Activated CD4-positive, alpha-beta memory T cell treated with anti-CD3 and anti-CD28 coated beads, Interleukin-2, amount 10 ng/mL, durations not matched to agents 7 days and 5 days (primary cell): ENCODE measurements at places on chromosomes 2 and 18. TPM values are rescaled to one million over a fixed set of nuclear protein-coding genes. Genes with fewer than 3 reads are reported as not detected.
A peak's percentile ranks its signal among the peaks of the same experiment; 100 is the strongest.

Gene LRATD1
- total RNA-seq: not detected

Gene SLC8A1
- total RNA-seq: 0.25 TPM

Gene CPO
- not detected for total RNA-seq

Gene SLC14A1
- 1.5 TPM for total RNA-seq

Gene MC4R
- total RNA-seq: not detected

Gene RBM44
- 0.93 TPM for total RNA-seq

Gene ARHGAP25
- 128 TPM for total RNA-seq

Gene PDE6D
- total RNA-seq: 36.7 TPM

Gene MTIF2
- 25.6 TPM for total RNA-seq

Gene ANKRD30B
- not detected for total RNA-seq

DNA sequence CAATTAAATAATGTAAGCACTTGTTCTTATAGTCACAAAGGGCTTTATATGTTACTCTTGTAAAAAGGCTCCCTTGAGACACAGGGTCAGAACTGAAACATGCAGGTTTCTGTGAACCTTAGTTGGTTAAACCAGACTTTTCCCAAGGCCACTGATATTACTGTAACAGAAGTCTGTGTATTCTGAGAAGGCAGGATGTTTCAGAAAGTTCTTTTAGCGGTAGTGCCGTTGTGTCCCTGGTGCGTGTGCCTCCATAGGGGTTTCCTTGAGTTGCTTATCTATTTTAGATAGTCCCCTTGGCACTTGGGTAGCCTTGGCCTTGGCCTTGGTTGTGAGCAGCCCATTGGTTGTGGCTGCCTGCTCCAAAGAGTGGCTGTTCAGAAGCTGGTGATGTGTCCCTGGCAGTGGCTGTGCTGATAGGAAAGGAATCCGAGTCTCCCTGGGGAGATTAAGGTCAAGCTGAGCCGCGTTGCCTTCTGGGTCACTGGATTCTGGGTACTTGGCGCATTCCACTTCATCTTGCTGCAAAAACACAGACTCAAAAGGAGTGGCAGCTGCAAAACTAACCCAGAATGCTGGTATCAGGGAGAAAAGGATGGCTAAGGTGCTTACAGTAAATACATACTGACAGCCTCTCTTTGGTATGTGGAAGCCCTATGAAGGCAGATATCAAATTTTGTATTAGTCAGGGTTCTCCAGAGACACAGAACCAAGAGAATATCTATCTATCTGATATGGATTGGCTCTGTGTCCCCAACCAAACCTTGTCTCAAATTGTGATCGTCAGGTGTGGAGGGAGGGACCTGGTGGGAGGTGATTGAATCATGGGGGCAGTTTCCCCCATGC is 69.7 kb downstream of the FHOD3 start:
- no peak overlapping the region for H3K4me3 ChIP-seq
- DNase-seq: no peak
- no peaks in the 10 kb centered on the region for H3K4me1 ChIP-seq
- H3K36me3 ChIP-seq: no peaks in the 10 kb centered on the region
- H3K27me3 ChIP-seq: peaks cover 18% of the 10 kb centered on the region

DNA sequence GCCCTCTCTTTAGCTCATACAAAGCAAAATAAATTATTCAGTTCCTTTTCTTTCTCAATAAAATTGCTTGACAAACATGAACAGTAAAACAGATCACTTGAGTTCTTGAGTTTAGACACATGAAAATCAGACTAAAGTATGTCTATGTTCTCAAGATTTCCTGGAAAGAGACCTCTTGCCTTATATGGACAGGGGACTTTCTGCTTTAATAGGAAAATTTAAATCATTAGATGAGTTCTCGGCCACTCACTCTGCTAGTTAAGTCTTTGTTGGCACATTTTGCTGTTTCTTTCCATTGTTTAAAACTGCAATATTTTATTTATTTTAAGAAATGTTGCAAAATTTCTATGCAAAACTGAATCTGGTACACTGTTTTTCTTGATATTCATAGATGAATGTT is 207.8 kb downstream of the RND3 start:
- no peak overlapping the region for H3K4me3 ChIP-seq
- H3K27me3 ChIP-seq: no peaks in the 10 kb centered on the region
- no peak for DNase-seq

DNA sequence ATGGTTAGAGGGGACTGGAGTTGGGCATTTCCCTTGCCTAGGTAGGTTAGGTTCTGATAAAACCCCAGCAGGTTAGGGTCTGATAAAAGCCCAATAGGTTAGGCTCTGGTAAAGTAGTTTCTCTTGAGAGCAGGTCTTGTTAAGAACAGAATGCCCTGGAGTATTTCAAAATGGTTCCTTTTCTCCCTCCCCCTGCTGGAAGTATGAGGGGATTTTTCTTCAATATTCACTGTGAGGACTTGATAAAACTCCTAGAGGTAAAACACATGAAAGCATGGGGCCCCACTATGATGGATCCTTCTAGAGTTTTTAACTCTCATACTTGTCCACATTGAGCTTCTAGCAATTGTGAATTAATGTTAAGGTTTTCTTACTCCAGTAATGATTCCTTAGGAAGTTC is 27.6 kb downstream of the ANKAR start:
- H3K36me3 ChIP-seq: no peaks in the 10 kb centered on the region
- no peak overlapping the region for H3K4me3 ChIP-seq
- no peaks in the 10 kb centered on the region for H3K27me3 ChIP-seq
- no peak overlapping the region for H3K27ac ChIP-seq

GRCh38 chr2:83536556-83536955 is 922.5 kb downstream of the SUCLG1 start:
- H3K4me3 ChIP-seq: no peak overlapping the region
- no peak for DNase-seq
- H3K27ac ChIP-seq: no peak overlapping the region
- no peaks in the 10 kb centered on the region for H3K36me3 ChIP-seq
- no peaks in the 10 kb centered on the region for H3K27me3 ChIP-seq

DNA sequence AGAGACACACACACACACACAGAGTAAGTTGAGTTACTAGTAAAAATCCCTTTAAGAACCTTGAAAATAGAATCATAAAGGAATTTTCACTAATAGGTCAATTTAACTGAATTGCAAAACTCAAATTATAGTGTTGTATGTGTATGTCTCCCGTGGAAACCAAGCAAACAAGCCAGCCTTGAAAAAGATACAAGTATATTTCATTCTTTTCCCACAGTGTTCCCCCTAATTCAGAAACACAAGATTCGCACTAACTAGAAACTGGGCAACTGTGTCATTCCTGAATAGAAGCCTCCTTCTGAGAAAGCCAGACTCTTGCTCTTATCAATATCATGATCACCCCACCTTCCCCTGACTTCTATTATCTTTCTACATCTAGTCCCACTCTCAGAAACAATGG is 229.5 kb downstream of the PIEZO2 start:
- H3K4me3 ChIP-seq: no peak overlapping the region
- H3K36me3 ChIP-seq: no peaks in the 10 kb centered on the region
- DNase-seq: no peak
- no peak overlapping the region for H3K27ac ChIP-seq
- H3K4me1 ChIP-seq: no peaks in the 10 kb centered on the region

- no peaks in the 10 kb centered on the region for H3K27me3 ChIP-seq
- H3K27ac ChIP-seq: no peak overlapping the region
- H3K36me3 ChIP-seq: no peaks in the 10 kb centered on the region
- no peak for DNase-seq
These were observed 133.1 kb upstream of the PELI1 start for GRCh38 chr2:64277101-64277849.

GRCh38 chr2:145095641-145096435 is 575.9 kb upstream of the ZEB2 start:
- DNase-seq: no peak
- H3K4me1 ChIP-seq: no peaks in the 10 kb centered on the region
- H3K27ac ChIP-seq: no peak overlapping the region
- no peaks in the 10 kb centered on the region for H3K36me3 ChIP-seq
- no peak overlapping the region for H3K4me3 ChIP-seq

DNA sequence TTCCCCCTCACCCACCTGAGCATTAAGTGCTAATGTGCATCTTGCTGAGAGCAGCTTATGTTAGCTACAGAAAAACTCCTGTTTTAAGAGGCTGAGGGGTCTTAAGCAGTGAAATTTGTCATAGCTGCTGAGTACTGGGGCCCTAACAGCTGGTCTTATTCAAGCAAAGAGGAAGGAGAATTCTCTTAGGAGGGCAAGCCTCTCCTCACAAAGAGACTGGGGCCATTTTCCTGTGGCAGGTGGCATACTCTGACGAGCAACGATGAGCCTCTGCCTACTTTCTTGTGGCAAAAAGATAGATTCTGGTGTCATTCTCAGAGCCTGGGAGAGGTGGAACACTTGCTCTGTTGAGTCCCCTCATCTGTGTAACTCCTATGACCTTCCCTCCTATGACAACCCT is 53.2 kb downstream of the SPRED2 start:
- H3K4me1 ChIP-seq: peaks cover 40% of the 10 kb centered on the region
- H3K36me3 ChIP-seq: no peaks in the 10 kb centered on the region
- no peak for DNase-seq
- no peak overlapping the region for H3K4me3 ChIP-seq
- peaks cover 2% of the 10 kb centered on the region for H3K27me3 ChIP-seq

DNA sequence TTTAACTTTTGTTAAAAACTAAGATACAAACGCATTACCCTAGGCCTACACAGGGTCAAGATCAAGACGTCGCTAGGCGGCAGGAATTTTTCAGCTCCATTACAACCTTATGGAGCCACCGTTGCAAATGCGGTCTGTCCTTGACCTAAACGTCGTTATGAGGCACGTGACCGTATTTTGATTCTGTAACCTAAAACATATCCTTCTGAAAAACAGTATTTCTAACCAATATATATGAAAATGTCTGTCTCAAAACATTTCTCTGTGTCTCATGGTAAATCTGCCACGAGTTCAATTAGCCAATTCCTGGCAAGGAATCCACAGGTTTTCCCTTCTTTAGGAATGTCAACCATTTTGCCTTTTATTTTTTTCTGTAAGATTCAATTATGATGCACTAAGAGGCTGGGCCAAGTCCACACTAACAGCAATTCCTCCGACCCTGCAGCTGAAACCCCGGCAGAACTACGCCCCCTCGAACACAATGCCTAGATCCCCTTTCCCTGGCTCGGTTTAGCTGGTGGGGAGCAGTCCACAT is 1.7 kb downstream of the RTN4 start:
- H3K4me1 ChIP-seq: peaks cover 51% of the 10 kb centered on the region
- H3K27ac ChIP-seq: peak overlapping the region; percentile 85

- no peaks in the 10 kb centered on the region for H3K36me3 ChIP-seq
- H3K27me3 ChIP-seq: peaks cover 35% of the 10 kb centered on the region
- H3K27ac ChIP-seq: no peak overlapping the region
- peaks cover 3% of the 10 kb centered on the region for H3K4me1 ChIP-seq
- no peak overlapping the region for H3K4me3 ChIP-seq
- no peak for DNase-seq
These were observed 3.5 kb upstream of the IGFBP5 start for GRCh38 chr2:216698895-216699294.

DNA sequence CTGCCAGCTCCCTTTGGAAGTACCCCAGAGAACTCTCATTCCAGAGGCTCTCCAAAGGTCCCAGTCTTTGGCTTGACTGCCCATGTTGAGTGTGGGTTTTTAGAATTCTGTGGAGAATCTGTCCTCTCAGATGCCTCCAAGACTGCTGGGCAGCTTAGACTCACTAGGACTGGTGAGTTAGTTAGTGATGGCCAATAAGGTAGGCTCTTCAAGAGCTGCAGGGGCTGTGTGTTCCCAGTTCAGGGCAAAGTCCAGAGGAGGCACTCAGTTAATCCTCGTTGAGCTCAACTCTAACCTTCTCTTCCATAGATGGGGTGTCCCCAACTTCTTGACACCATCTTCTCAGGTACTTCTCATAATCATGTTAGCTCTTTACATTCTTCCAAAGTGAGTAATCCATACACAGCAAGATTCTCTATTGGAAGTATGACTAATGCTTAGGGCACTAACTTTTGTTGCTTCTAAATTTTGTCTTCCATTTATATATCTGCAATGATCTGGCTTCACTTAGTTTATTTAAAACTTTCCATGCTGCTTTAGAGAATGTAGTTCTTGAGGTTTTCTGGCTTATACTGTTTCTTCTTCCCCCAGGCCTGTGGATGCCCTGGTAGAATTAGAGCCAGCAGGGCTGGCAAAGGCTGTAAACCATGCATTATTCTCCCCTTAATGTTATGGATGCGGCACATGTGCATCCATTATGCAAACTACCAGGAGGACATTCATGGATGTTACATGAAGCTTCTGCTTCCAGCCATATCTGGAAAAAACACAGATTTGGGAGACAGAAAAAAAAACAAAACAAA is 88.9 kb downstream of the POLE4 start:
- no peaks in the 10 kb centered on the region for H3K36me3 ChIP-seq
- no peak for DNase-seq
- no peak overlapping the region for H3K4me3 ChIP-seq
- H3K27me3 ChIP-seq: no peaks in the 10 kb centered on the region

GRCh38 chr2:221596192-221596591 is 24.1 kb upstream of the EPHA4 start:
- H3K4me1 ChIP-seq: no peaks in the 10 kb centered on the region
- DNase-seq: no peak
- H3K27ac ChIP-seq: no peak overlapping the region
- no peak overlapping the region for H3K4me3 ChIP-seq
- no peaks in the 10 kb centered on the region for H3K36me3 ChIP-seq

DNA sequence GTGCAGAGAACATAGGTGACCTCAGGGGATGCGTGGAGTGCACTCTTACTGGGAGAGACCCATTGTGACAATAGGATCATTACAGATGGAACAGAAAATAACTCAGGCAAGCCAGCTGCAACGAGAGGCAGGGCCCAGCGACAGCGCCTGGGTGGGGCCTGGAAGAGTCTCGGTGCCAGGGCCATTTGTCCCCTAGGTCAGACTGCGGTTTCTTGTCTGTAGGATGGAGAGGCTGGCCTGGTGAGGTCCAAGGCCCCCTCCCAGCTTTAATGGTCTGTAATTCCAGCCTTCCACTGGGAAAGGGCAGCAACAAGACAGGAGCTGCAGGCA is 208.6 kb upstream of the APCDD1 start:
- no peak overlapping the region for H3K4me3 ChIP-seq
- no peak for DNase-seq
- no peaks in the 10 kb centered on the region for H3K4me1 ChIP-seq
- no peaks in the 10 kb centered on the region for H3K36me3 ChIP-seq

DNA sequence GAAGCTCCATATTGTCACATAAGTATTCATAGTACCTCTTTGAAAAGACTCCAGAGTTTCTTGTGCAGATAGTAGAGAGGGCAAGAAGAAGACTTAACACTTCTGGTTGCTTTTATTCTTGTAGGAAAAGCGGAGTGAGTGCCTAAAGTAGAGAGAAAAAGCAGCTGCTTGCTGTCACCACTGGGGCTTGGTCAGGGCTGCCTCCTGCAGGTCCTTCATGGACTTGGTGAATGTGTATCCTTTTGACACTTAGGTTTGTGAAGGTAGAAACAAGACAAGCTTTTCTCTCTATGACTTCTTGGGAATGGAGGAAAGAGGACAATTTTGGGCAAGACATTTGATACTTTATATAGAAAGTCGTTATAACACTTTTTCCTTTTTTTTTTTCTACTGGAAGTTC is 312.8 kb upstream of the FANCL start:
- no peak for DNase-seq
- no peak overlapping the region for H3K4me3 ChIP-seq
- H3K27me3 ChIP-seq: no peaks in the 10 kb centered on the region
- no peaks in the 10 kb centered on the region for H3K36me3 ChIP-seq

- no peak for DNase-seq
- peaks cover 64% of the 10 kb centered on the region for H3K36me3 ChIP-seq
- no peaks in the 10 kb centered on the region for H3K27me3 ChIP-seq
- H3K4me1 ChIP-seq: no peaks in the 10 kb centered on the region
- no peak overlapping the region for H3K27ac ChIP-seq
- H3K4me3 ChIP-seq: no peak overlapping the region
These were observed 11.4 kb downstream of the ANKRD23 start for GRCh38 chr2:96832408-96832753.

- DNase-seq: no peak
- no peak overlapping the region for H3K4me3 ChIP-seq
- no peaks in the 10 kb centered on the region for H3K27me3 ChIP-seq
These were observed 504.3 kb downstream of the DCC start for GRCh38 chr18:52844323-52844722.
